Right ventricle myocardium inferior (tissue), 1 donor: ENCODE measurements at places on chromosomes 3 and 15.

DNA sequence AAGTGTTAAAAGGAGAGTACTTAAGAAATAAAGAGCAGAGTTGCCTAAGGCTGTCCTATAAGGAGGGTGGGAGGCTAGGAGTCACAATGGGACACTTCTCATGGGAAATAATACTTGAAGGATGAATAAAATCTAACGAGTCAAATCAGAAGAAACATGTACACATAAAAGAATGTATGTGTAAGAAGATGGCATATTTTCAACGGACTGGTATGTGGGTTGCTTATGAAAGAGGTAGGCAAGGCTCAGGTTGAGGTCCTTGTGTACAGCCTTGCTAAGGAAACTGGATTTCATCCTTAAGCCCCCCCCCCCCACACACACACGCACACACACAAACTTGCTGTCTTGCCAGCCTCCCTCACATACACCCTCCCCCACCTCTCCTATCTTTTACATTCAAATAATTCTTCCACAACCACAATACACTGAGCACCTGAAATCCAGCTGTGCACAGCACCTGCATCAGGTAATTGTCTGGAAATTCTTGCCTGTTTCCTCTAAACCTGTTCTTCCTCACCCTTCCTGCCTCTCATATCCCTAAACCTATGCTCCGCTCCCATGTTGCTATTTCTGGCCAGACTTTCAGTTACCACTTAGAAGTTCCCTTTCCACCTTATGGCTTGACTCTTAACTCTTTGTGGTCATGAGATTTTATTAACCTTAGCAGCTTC lies 79.2 kb downstream of the FMN1 start:
- DNase-seq: no peak

GRCh38 chr15:44775953-44776352 lies 39.6 kb downstream of the TRIM69 start:
- DNase-seq: no peak

- no peak for DNase-seq
Observed at GRCh38 chr15:76844096-76844495, 61.0 kb downstream of the SCAPER start.

GRCh38 chr3:43894176-43895049 lies 203.7 kb downstream of the ABHD5 start:
- DNase-seq: peak; percentile 75

DNA sequence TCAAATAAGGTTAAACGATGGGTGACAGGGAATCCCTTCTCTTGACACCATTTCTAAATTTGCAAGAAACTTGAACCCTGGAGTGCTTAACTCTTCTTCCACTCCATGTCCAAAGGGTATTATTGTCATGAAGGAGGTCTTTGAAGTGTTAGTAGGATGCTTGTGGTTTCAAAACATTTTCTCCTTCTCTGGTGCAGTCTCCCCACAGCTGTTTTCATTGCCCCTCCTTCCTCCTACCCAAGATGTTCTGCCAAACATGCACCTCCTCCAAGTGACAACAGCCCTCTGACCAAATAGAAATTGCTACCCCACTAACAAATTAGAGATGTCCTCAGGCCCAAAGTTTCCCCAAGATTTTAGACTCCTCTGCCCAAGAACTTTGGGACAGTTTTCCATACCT lies 151.4 kb downstream of the POLR2M start:
- no peak for DNase-seq

DNA sequence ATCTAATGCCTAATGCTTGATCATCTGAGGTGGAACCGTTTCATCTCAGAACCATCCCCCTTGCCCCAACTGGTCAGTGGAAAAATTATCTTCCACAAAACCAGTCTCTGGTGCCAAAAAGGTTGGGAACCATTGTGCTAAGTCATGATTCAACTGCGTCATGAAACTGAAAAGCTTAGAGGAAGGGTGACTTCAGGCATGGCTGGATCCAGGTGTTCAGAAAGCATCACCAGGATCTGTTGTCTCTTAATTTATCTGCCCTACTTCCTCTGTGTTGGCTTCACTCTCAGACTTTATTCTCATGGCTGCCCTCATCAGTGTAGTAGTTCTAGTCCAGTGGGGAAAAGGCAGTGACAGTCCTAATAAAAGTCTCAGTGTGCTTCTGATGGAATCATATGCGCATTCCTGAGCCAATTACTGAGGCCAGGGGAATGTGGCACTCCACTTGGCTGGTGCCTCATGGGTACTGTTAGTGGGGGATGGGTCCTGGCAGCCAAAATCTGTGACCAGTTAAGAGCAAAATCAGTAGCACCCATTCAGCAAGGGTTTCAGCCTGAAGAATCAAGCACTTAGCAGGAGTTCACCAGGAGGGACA lies 110.3 kb downstream of the WNT5A start:
- no peak for DNase-seq

- no peak for DNase-seq
Observed at GRCh38 chr3:153320585-153321128, 158.6 kb downstream of the RAP2B start.

DNA sequence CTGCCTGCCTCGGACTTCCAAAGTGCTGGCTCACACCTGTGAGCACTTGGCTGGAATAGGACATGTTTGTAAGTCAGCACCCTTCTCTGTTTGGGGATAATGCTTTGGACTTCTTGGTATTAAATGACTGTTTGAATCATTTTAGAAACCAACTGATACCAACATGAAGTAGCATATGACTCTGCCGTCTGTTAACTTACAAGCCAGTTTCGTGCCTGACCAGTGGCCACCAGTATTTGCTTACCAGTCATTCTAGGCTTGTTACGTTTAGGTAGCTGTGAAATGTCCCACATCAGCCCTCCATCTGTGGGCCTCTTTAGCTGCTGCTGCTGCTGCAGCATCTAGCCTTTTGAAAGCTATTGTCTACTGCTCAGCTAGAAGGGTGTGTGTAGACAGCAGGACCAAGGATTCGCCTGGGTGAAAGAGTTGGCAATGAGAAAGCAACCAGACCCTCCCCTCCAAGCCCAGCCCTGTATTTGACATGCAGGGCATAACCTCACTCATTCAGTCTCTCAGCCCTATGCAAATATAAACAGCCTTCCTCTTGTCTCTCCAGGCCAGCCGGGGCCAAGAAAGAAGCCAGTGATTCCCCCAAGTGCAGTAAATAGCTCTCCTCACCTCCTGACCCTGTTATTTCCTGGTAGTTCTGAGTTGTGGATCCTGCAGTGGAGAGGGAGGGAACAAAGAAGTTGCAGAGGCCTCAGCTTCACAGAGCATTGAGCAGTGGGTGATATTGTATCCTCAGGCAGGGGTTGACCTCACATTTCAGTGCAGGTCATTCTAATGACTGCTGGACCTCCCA lies 51.0 kb downstream of the NKIRAS1 start:
- DNase-seq: no peak

DNA sequence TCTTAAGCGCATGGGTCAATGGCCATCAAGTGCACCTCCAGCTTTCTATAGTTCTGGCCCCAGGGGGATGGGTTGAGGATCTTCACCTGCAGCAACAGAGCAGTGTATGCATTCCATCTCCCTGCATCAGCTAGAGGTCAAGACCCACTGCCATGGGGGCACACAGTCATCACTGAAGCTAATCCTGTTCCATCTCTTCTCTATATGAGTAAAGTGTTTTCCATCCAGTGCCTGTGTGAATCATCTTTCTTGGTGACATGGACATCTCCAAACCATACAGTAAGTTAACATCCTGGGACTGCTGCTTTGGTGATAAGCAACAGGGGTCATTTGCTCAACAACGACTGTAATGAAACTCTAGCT lies 4.4 kb upstream of the ENTPD3 start:
- no peak for DNase-seq

DNA sequence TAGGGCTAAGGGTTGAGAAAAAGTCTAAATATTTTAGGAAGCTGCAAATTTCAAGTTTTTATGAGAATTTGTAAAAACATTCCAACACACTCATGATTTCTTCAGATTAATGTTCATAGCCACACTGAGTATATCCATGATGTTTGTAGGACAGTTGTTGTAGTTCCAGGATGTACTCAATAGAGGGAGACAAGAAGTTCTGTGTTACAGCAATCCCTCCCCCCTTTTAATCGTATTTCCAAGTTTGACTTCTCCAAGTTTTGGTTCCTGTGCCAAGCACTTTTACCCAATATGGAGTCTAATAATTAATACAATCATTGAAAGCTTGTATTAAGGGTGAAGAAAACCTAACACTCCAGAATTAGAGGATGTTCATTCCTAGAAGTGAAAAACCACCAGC lies 143.4 kb downstream of the FEZF2 start:
- DNase-seq: no peak

GRCh38 chr15:50189633-50190032 lies 7.6 kb downstream of the SLC27A2 start:
- no peak for DNase-seq

DNA sequence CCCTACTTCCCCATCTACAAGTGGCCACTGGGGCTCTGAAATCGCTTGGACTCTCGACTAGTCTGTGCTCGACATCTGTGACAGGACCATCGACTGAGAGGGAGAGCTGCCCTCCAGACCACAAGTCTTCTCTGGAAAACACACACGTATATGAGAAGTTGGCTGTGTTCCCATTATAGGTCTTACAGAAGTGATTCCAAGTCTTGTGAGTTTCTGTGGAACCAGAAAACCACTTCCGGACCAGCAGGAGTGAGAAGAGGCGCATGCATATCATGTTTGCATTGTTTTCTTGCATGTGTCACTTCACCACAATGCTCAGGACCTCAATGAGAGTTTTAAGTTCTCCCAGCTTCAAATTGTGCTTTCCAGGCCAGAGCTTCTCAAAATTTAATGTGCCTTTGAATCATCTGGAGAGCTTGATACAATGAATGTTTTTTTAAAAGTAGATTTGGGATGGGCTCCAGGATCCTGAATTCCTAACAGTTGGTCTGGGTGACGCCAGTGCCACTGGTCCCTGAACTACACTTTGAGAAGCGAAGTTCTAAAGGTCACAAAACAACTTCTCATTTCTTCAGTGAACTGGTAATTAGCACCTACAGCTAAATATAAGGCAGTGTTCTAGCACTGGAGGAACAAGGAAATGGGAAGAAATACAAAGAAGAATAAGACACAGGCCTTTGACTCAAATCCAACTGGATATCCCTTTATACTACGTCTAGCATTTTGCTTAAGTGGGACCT lies 15.7 kb downstream of the LIPC start:
- DNase-seq: no peak

GRCh38 chr15:72112116-72112515 lies 5.8 kb downstream of the MYO9A start:
- DNase-seq: no peak

DNA sequence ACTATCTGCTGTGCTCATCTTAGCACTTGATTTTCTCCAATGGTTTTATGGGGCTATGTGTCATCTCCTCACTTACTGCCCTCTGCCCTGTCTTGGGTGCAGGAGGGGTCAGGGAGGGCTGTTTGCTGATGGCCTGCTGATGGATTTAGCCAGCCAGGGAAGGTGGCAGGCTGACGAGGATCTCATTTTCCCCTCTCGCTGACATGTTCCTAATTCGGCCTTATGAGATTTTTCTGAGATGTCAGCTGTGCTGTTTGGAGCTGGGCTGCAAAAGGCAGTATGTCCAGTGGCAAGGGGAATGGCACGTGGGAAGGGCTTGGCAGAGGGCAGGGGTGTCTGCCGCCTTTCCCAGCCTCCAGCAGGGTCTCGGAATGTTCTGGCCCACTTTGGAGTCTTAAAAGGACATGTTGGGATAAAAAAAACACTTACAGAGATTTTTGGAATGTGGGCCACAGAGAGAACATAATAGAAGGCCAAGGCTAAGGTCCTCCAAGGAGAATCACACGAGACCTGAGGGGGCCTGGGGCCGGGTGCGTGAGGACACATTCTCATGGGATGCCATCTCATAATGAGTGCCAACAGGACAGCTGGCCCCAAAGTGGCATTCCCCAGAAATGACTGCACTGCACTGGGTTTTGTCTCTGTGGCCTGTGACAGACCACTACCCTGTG lies 303.8 kb downstream of the TLE3 start:
- DNase-seq: no peak

DNA sequence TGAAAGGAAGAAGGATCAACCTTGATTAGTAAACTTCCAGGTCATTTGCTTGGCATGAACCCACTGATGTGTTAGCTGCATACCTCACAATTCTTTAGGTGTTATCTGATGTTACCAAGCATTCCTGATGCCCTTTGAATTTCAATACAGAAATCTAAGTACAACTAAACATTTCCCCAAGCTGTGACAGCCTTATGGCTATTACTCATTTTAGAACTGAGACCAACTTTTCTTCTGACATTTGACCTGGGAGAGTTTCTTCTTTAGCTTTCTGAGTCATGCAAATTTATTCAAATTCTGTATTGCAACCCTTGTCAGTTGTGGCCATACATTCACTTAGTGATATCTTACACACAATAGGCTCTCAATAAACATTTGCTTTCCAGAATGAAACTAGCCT lies 124.3 kb downstream of the TIGIT start:
- no peak for DNase-seq

- DNase-seq: no peak
Observed at GRCh38 chr15:101325263-101326025, 30.4 kb upstream of the SNRPA1 start.

DNA sequence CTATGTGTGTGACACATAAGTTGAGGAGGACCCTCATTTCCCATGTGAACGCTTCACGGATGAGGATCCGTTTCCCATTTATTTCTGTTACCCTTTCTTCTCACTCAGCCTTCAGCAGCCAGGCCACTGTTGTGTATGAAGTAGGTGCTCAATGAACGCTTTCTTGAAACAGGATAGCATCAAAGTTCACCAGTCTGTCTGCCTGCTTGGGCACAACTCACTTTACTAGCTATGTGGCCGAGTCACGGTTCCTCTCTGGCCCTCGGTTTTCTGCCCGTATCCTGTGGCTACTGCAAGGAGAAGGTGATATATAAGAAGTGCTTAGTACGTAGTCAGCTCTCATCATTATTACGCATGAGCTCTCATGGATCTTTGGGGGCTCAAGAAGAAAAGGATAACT lies 22.4 kb downstream of the ACSBG1 start:
- no peak for DNase-seq

- no peak for DNase-seq
Observed at GRCh38 chr3:139134678-139135372, 90.1 kb upstream of the PRR23C start.

- no peak for DNase-seq
Observed at GRCh38 chr3:161296814-161297213, 74.5 kb downstream of the SPTSSB start.

GRCh38 chr3:101823525-101823924 lies 25.8 kb upstream of the NFKBIZ start:
- DNase-seq: no peak

GRCh38 chr15:59306520-59307164 lies 66.0 kb downstream of the MYO1E start:
- no peak for DNase-seq

GRCh38 chr3:150931745-150932144 lies 26.5 kb upstream of the MINDY4B start:
- DNase-seq: no peak

GRCh38 chr3:45966371-45966791 lies 23.1 kb downstream of the CXCR6 start:
- DNase-seq: no peak

GRCh38 chr3:13161021-13161759 lies 88.0 kb upstream of the IQSEC1 start:
- peak; percentile 33 for DNase-seq

GRCh38 chr15:53233801-53234200 lies 443.7 kb upstream of the ONECUT1 start:
- DNase-seq: no peak
